ENCODE measurements at places on chromosomes 3 and 15. TPM values are rescaled to one million over a fixed set of nuclear protein-coding genes. Genes with fewer than 3 reads are reported as not detected.
A peak's percentile ranks its signal among the peaks of the same experiment; 100 is the strongest.

DNA sequence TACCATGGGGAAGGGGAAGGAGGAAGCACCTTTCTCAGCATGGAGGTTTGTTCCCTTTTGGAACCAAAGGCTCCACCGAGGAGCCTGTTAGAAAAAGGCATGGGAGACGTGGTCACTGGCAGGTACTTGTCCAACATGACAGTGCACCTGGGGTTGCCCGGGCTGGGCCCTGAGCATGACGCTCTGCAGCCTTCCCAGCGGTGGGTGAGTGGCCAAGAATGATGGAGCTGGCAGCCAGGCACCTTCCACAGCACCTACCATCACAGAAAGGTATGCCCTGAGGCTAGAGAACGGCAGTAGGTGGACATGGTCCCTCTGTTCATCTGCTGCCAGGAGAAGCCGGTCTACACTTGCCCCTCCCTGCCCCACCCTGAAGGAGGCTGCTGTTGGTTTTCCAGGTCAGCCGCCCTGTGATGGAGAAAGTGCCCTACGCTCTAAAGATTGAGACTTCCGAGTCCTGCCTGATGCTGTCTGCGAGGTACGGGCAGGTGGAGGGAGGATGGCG is 29.0 kb upstream of the NR2C2 start:
- H3K4me3 ChIP-seq: no peak overlapping the region
- no peaks in the 10 kb centered on the region for H3K4me1 ChIP-seq
- H3K27me3 ChIP-seq: peaks cover 3% of the 10 kb centered on the region
- H3K36me3 ChIP-seq: no peaks in the 10 kb centered on the region

GRCh38 chr3:54222316-54222715 is 100.0 kb downstream of the CACNA2D3 start:
- H3K4me1 ChIP-seq: no peaks in the 10 kb centered on the region
- no peaks in the 10 kb centered on the region for H3K27me3 ChIP-seq
- no peak for DNase-seq
- H3K36me3 ChIP-seq: no peaks in the 10 kb centered on the region

DNA sequence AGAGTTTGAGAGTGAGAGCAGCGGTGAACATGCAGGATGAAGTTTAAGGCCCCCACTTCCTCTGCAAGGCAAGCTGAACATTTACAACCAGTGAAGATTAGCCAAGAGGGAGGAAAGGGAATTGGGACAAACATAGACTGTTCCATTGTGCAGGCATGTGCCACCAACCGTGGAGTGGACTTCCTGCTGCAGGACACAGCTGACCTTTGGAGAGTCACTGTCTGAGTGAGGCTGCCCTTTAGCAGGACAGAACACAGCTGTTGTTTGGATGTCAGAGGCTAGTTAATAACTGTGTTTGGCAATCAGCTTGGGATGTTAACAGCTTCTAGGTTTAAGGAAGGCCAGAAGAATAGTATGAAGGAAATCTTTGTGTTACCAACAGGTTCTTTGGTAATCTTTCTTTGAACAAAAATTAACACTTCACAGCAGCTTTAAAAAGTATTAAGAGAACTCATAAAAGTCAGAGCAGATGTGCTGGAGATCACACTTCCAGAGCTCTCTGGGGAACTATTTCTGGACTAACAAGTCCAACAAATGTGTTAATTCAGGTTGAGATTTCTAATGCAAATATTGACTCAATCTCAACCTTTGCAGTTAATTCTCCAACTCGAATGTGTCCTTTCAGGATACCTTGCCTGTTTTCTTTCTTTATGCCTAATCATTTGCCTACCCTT is 31.4 kb downstream of the CTDSPL start:
- no peak overlapping the region for H3K27ac ChIP-seq
- no peak for DNase-seq
- H3K27me3 ChIP-seq: peaks cover 6% of the 10 kb centered on the region

DNA sequence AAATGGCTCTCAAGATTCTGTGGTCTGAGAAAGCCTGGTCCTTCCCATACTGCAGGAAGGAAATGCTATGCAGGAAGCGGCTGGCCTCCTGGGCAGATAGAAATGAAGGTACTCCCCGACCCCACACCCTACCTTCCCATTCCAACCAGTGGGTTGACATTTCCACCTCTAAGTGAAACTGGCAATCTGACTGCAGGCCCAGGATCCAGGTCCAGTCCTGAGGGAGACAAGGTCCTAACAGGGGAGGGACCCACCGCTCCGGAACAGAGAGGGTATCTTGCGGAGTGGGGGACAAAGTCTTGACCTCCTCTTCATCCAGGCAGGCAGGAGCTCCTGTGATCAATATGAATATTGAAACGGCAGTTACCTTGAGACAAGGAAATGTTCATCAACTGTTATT is 6.6 kb upstream of the LOXL1 start:
- no peak for DNase-seq
- H3K27ac ChIP-seq: peak overlapping the region; percentile 92
- H3K4me1 ChIP-seq: peaks cover 68% of the 10 kb centered on the region
- peaks cover 62% of the 10 kb centered on the region for H3K36me3 ChIP-seq

GRCh38 chr15:75832114-75832513 is 11.1 kb upstream of the UBE2Q2 start:
- peaks cover 8% of the 10 kb centered on the region for H3K27me3 ChIP-seq
- peaks cover 2% of the 10 kb centered on the region for H3K36me3 ChIP-seq
- peaks cover 51% of the 10 kb centered on the region for H3K4me1 ChIP-seq

Gene LMCD1
- 3.0 TPM for total RNA-seq

Gene ZIC4
- total RNA-seq: not detected
